ENCODE measurements at places on chromosomes 12 and 14. TPM values are rescaled to one million over a fixed set of nuclear protein-coding genes. Genes with fewer than 3 reads are reported as not detected.

DNA sequence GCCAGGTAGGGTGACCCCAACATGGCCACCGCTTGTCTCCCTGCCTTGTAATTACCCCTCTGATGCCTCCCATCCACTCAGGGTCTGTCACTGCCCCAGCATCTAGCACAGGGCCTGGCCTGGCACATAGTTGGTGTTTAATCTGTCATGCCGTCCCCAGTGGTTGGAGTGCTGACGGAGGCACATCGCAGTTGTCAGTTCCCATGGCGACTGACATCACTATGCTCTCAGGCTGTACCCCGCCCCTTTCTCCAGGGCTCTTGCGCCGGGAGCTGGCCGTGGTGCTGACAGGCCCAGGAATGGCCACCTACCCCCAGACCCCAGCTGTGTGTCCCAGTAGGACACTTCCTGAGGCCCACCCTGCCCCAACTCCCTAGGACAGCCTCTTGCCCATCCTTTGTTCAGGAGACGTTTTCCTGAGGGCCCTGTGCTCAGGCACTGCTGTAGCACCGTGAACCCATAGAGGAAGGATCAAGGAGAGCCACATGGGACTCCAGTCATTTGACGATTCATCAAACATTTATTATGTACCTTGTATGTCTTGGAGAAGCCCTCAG, 23.0 kb downstream of the FAM222A start:
- H3K27ac ChIP-seq = no peak overlapping the region
- H3K4me1 ChIP-seq = no peaks in the 10 kb centered on the region
- H3K36me3 ChIP-seq = no peaks in the 10 kb centered on the region
- peaks cover 25% of the 10 kb centered on the region for H3K27me3 ChIP-seq
- H3K4me3 ChIP-seq = no peak overlapping the region

DNA sequence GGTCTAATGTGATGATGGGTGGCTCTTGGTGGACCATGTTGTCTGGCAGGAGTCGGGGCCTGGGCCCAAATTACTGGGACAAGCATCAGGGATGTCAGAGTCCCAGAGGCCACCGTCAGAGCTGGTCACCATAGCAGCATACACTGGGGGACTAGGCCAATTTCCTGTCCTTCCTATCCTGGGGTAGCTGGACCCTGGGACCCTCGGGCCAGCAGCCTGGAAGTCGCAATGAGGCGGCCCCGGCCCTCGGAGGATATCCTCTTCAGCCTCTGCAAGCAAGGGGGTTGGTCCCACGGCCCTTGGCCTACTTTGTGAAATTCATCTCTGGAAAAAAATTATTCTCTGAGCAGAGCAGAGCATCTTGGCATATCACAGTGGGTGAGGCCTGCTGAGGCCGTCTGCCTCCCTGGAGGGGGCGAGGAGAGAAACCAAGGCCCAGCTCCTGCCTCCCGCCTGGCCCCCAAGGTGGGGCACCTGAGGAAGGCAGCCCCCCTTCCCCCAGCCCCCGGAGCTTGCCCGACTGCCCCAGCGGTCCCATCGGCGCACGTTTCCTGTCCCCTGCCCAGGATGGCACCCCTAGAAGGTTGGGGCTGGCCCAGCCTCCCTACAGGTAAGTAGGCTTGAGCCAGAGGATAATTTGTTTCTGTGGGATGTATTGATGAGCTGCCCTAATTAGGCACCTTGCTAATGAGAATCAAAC, 135.0 kb upstream of the MYL2 start:
- no peaks in the 10 kb centered on the region for H3K27me3 ChIP-seq
- DNase-seq = no peak
- H3K4me3 ChIP-seq = no peak overlapping the region

Gene GCH1
- 28.1 TPM for total RNA-seq

DNA sequence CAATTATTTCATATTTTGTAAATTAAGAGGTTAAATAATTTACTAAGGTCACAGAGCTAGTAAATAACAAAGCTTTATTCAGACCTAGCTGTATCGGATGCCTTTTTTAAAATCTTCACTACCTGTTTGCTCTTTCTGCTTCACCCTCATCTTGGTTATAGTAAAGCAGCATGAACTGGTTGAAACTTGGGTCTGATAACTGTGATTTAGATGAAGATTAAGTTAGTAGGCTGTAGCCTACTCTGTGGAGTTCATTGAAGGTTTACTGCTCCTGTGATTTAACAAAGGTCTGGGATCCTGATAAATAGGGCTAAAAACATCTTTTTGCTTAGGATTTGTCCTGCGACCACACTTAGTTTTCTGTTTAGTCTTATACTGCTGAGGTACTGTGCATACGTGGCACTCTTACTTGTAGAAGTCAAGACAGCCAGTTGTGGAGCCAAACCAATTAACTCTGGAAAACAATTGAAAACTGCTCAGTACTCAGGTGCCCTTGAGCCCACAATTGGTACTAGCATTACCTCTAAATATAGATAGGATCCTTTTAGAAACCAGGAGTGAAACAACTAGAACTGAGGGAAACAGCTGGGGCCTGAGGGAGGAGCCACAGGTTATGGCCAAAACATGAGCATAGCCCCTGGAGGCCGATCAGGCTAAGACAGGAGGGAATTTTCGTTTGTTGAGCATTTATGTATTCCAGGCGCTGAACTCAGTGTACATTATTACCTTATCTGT, 2.3 kb downstream of the SPATS2 start:
- peaks cover 2% of the 10 kb centered on the region for H3K36me3 ChIP-seq
- DNase-seq = peak; percentile 61
- no peak overlapping the region for H3K4me3 ChIP-seq
- H3K4me1 ChIP-seq = peaks cover 25% of the 10 kb centered on the region

GRCh38 chr12:127550271-127550670, 716.7 kb upstream of the TMEM132C start:
- H3K36me3 ChIP-seq = no peaks in the 10 kb centered on the region
- H3K27me3 ChIP-seq = no peaks in the 10 kb centered on the region
- H3K4me1 ChIP-seq = no peaks in the 10 kb centered on the region
- no peak overlapping the region for H3K27ac ChIP-seq

- H3K27ac ChIP-seq = no peak overlapping the region
- no peaks in the 10 kb centered on the region for H3K36me3 ChIP-seq
- no peak overlapping the region for H3K4me3 ChIP-seq
Observed at GRCh38 chr14:95362138-95362494, 42.4 kb upstream of the CLMN start.

DNA sequence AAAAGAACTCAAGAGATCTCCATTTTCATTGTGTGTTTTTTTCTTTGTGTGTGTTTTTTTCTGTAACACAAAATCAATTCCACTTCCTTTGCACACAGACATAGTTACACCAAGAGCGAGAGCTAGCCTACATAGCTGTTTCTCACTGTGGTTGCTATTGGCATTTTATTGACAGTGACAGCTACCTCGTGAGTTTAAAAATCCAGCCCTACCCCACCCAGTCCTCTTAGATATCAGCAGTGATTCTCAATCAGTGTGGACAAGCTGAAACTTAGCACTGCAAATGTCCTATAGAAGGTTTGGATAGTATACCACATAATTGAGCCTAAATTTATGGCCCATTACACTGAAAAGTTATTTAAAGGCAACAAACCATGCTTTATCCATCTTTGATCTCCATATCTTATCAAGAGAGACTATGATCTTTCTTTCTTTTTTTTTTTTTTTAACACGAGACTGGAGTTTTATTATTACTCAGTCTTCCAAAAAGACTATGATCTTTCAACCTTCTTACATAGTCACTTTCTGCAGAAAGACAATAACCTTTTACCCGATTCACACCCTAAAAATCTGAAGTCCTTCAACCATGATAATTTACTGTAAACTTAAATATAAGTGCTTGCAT, 46.8 kb downstream of the ATP2B1 start:
- peak overlapping the region; percentile 20 for H3K27ac ChIP-seq
- no peak for DNase-seq
- H3K27me3 ChIP-seq = no peaks in the 10 kb centered on the region
- peaks cover 5% of the 10 kb centered on the region for H3K36me3 ChIP-seq

DNA sequence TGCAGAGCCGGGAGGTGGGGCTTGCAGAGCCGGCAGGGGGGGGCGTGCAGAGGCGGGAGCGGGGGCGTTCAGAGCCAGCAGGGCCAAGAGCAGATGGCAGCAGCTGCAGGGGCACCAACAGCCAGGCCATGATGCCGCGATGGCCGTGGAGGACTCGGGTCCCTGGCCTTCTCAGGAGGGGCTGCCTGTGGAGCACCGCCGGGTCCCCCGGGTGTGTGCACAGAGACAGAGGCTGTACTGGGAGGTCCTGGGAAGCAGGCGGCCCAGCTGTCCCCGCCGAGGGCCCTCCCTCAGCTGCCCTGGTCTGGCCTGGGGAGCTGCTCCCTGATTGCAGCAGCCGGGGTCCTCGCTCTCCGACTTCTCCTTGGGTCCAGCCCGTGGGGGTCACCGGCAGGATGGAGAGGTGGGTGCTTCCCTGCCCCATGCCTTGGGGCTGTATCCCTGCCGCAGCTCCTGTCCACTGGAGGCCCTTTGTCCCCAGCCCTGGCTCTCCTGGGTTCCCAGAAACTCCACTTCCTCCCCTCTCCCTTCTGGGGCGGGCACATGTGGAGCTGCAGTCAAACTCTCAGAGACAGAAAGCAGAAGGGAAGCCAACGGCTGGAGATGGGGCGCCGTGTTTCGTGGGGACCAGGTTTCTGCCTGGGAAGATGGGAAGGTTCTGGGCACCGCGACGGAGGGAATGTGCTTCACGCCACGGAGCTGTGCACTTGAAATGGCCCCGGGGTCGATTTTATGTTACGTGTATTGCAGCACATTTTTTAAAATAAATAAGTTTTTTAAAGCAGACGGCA, 75.8 kb upstream of the GALNT9 start:
- H3K36me3 ChIP-seq = no peaks in the 10 kb centered on the region
- H3K4me3 ChIP-seq = no peak overlapping the region
- H3K27me3 ChIP-seq = peaks cover 4% of the 10 kb centered on the region
- no peaks in the 10 kb centered on the region for H3K4me1 ChIP-seq
- H3K27ac ChIP-seq = no peak overlapping the region

Gene TTC6
- total RNA-seq = not detected

DNA sequence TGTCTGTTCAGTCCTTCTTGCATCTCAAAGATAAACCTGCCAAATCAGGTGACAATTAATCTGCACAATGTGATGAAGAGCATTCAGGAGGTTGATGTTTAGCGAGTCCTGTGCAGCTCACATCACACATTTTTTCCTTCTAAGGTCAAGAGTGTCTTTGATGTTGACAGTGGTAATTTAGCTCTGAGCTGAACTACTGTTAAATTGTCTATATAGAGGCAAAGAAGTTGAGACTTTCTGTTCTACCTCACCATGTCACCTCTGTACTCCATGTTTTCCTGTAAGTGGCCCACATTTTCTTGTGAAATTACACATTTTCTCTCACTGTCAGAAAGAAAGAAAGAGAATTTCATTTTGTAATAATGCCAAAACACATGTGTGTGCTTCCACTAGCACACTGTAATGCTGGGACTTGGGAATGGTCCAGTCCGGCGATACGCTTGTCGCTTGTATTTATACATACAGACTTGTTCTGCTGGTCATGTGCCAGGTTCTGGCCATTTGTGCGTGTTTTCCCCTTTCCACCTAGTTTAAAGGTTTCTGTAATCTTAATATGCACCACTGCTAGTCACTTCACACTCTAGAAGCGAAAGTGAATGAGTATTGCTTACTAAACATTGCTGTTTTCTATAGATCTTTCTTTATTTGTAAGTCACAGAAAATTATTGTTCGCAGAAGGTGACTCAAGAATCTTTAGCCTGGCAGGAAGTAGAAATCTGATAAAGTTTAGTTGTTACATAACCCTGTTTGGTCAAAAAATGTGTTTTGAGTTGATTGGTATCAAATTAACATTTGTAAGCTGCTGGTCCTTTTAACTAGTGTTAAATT, 328.9 kb downstream of the TMTC2 start:
- no peaks in the 10 kb centered on the region for H3K27me3 ChIP-seq
- DNase-seq = no peak
- H3K4me1 ChIP-seq = no peaks in the 10 kb centered on the region
- H3K27ac ChIP-seq = no peak overlapping the region

DNA sequence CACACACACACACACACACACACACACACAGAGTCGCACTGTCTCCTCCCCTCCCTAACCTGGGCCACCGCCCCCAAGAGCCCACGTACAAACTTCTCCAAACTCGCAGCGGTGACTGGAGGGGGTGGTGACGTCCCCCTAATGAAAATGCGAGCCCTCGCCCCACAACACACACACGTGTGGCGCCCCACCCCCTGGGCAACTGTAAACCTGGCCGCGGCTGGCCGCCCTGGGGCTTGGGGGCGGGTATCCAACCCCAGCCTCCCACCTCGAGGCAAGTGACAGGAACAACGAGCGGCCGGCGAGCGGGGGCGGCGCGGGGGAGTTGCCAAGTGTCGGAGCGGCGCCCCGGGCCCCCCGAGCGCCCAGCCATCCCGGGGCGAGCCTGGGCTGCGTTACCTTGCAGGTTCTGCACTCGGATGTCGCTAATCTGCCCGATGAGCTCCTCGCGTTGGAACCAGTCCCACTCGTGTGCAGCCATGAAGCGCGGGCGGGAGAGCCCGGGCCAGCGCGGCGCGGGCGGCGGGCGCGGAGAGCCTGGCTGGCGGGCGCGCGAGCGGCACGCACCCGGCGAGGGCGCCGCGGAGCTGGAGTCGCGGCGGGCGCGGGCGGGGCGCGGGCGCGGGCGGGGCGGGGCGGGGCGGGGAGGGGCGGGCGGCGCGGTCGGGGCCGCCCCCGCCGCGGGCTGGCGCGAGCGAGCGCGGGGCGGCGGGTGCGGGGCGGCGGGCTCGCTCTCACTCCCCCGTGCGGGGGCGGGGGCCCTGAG, at the start of gene CLMN:
Gene CLMN (minus strand): TSS at position 597 of the 766 bp plus-strand sequence. CDS start 116 bp downstream, at position 481.
- H3K27ac ChIP-seq = peak within 1 kb of the TSS; percentile 29
- DNase-seq = peak; percentile 48
- H3K4me1 ChIP-seq = peaks cover 14% of the 10 kb centered on the region
- H3K27me3 ChIP-seq = peaks cover 42% of the 10 kb centered on the region

Gene MGP
- total RNA-seq = not detected

DNA sequence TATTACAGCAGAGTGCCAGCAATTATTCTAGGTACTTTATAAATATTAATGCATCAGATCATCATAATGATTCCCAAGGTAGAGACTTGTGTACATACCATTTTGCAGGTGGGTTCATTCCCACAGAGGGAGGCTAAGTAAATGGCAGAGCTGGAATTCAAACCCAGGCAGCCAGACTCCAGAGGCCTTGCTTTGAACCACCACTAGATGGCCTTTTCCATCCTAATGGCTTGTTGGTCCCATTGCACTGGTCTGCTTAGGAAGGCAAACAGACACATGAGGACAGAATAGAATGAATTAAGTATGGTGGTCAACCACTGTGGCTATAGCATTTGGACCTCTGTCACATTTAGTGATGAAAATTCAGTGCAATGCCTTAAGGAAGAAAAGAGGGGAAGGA, 158.7 kb downstream of the METTL25 start:
- no peak for DNase-seq
- H3K27ac ChIP-seq = no peak overlapping the region
- H3K36me3 ChIP-seq = no peaks in the 10 kb centered on the region
- no peaks in the 10 kb centered on the region for H3K4me1 ChIP-seq
- H3K27me3 ChIP-seq = no peaks in the 10 kb centered on the region
- H3K4me3 ChIP-seq = no peak overlapping the region

DNA sequence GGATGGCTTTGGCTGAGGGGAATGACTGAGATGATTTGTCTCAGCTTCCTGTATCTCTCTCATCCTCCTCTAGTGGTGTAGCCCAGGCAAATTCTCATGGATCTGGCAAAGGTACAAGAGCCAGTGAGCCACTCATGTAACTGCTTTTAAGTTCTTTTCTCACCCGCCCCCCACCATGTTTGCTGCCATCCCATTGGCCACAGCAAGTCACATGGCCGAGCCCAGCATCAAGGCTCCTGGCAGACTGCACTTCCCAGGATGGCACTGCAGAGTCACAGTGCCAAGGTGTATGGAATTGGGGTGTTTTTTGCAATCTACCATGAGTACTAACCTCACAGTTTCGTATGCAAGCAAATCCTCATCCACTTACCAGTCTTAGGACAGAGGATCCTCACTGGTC, 50.9 kb downstream of the CHST11 start:
- peaks cover 9% of the 10 kb centered on the region for H3K36me3 ChIP-seq
- DNase-seq = no peak
- H3K27me3 ChIP-seq = no peaks in the 10 kb centered on the region
- H3K4me1 ChIP-seq = peaks cover 68% of the 10 kb centered on the region
